Ascending aorta (tissue), 2 donors: ENCODE measurements at places on chromosomes 3 and 15.
A peak's percentile ranks its signal among the peaks of the same experiment; 100 is the strongest.

DNA sequence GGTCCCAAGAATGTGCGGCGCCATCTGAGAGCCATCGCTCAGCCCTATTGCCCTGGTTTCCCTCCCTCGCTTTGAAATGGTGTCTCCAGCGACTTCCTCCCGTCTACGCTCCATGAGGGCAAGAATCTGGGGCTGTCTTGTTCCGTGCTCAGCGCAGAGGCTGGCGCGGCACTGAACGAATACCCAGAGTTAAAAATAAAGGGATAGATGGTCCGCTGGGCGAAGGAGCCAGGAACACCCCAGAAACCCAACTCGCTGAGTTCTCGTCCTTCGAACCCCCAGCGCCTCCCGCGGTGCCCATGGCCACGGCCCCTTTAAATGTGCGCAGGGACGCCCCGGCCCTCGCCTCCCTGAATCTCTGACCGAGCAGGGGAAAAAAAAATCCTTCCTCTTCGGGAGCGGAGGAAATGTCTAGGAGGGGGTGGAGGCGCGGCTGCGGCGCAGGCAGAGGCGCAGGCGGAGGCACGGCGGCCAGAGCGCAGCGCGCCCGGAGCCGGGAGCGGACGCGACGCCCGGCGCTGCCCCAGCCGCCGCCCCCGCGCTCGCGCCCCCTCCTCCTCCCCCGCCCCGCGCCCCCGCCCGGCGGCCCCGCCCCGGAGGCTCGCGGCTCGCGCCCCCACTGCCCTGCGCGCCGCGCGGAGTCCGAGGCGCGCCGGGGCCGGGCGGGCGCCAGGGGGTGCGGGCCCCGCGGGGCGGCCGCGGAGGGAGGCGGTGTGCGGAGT, 8.5 kb upstream of the FGD5 start:
- H3K27ac ChIP-seq = peak overlapping the region; percentile 68
- DNase-seq = no peak
- no peaks in the 10 kb centered on the region for H3K36me3 ChIP-seq
- H3K4me3 ChIP-seq = peak overlapping the region; percentile 80

DNA sequence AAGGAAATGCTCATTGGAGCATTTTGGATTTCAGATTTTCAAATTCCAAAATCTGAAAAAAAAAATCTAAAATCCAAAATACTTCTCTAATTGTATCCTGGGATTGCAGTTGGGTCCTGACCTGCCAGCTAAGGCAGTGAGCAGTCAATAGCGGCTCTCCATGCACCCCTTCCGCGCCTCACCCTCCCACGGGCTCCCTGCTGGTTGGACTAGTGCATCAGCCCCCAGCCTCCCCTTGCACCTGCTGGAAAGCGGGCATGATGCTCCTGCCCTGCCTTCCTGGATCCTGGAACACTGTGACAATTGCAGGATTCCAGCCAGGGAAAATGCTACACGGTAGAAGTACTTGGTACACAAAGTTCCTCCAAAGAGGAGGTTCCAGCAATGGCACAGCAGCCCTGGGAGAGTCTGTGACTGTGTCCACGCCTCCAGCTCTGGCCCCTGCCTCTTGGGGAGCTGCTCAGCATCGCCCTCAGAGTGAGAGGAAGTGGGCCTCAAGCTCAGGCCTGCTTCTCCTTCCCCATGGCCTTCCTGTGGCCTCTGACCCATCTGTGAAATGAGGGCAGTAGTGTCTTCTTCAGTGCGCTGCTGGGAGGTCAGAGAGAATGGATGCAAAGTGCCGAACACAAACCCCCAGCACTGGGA, 39.5 kb upstream of the CHRNB4 start:
- H3K4me1 ChIP-seq = no peaks in the 10 kb centered on the region
- H3K36me3 ChIP-seq = no peaks in the 10 kb centered on the region
- no peak overlapping the region for H3K4me3 ChIP-seq
- no peak for DNase-seq
- H3K27ac ChIP-seq = no peak overlapping the region
- no peaks in the 10 kb centered on the region for H3K27me3 ChIP-seq

DNA sequence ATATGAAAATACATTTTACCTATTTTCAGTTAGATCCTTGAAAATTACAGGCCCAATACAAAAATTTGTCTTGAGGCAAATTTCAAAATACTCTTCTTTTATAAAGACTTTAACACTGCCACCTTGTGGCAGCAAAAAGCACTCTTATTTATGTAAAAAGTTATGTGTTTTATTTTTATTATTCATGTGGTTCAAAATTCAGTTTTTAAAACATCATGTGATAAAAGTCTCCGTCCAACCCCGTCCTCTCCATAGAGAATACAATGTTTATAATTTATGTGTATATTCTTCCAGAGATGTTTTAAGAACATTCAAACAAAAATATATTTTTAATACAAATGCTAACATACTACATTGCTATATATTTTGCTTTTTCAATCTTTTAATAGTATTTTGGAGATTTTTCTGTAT, 36.9 kb upstream of the TRIM59 start:
- no peaks in the 10 kb centered on the region for H3K27me3 ChIP-seq
- DNase-seq = no peak
- H3K4me1 ChIP-seq = no peaks in the 10 kb centered on the region
- peak overlapping the region; percentile 26 for H3K4me3 ChIP-seq

DNA sequence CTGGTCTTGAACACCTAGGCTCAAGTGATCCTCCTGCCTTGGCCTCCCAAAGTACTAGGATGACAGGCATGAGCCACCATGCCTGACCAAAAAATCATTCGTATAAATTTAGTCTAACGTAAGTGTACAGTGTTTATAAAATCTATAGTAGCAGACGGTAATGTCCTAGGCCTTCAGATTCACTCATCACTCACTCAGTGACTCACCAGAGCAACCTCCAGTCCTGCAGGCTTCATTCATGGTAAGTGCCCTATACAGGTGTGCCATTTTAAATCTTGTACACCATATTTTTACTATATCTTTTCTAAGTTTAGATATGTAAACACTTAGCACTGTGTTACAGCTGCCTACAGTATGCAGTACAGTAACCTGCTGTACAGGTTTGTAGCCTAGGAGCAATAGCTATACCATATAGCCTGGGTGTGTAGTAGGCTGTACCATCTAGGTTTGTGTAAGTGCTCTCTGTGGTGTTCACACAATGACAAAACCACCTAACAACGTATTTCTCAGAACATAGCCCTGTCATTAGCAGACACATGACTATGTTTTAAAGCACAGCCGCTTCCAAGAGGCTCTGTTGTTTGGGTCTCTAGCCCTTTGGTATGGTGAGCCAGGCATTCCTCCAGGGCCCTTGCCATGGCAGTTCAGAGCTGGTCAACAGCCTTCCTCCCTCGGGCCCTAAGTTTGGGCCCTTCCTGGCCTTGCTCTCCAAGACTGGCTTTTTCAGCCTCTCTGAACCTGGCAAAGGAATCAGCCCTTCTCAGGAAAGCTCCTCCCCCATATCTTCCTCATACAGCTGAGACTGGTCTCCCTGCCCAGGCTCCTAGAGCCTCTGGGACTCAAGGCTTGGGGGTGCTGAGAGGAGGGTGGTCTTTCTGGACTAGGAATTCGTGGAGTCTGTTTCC, 1.9 kb upstream of the CCDC9B start:
- peaks cover 39% of the 10 kb centered on the region for H3K4me1 ChIP-seq
- H3K36me3 ChIP-seq = no peaks in the 10 kb centered on the region
- H3K27me3 ChIP-seq = no peaks in the 10 kb centered on the region
- H3K4me3 ChIP-seq = no peak overlapping the region
- H3K27ac ChIP-seq = peak overlapping the region; percentile 98

DNA sequence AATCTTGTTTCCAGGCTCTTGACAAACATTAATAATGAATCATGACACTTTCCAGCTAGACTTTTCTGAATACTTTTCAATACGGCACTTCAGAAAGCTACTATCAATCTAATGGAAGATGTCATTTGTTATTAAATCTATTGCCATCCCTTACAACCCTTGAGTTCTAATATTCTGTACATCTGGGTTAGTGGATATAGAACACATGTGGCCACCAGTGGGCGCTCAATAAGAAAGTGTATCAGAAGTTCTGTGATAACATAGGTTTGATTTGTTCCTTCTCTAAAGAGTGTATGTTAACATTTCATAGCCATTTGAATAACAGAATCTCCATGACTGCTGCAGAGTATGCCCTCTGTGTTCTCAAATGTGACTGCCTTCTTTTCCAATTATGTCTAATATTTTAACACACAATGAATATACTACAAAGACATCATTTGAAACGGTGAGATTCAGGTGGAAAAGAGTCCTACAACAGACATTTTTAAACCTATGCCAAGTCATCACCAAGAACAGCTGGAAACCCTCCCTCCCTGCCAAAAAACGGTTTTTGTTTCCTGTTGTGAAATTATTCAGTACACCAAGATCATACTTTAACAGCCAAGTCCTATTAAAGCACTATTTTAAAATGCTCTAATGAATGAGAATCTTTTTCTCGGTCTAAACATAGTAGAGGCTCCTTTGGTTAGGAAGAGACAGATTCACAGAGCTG, 22.2 kb downstream of the ALDH1A2 start:
- H3K4me1 ChIP-seq = no peaks in the 10 kb centered on the region
- no peak overlapping the region for H3K27ac ChIP-seq
- H3K4me3 ChIP-seq = no peak overlapping the region
